Esophagus squamous epithelium (tissue), 5 donors: ENCODE measurements at places on chromosomes 3 and 15.

GRCh38 chr3:155651489-155652218 lies 93.2 kb downstream of the PLCH1 start:
- DNase-seq = no peak

- DNase-seq = no peak
Observed at GRCh38 chr15:56950979-56951378, 32.5 kb downstream of the TCF12 start.

- no peak for DNase-seq
Observed at GRCh38 chr3:45618081-45618509, 23.5 kb downstream of the LIMD1 start.

DNA sequence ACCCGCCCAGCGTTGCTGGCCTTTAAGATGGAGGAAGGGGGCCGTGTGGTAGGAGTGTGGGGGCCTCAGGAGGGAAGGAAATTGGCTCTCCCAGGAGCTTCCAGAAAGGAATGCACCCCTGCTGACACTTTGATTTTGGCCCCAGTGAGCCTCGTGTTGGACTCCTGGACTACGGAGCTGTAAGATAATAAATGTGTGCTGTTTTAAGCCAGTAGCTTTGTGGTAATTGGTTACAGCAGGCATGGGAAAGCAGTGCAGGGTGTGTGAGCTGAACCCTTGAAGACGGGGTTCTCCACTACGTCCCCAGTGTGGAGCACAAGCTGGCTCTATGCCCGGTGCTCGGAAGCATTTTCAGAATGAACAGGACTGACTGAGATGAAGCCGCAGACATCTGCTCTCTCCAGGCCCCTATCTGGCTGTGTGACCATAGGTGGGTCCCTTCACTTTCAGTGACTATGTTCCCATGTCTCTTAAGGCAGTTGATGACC lies 22.9 kb upstream of the CGNL1 start:
- DNase-seq = no peak

GRCh38 chr15:92886042-92886537 lies 14.0 kb upstream of the CHD2 start:
- no peak for DNase-seq

GRCh38 chr3:197003461-197004385 lies 25.9 kb downstream of the MELTF start:
- DNase-seq = no peak

- DNase-seq = no peak
Observed at GRCh38 chr15:90201944-90202375, 830 bp downstream of the SEMA4B start.

DNA sequence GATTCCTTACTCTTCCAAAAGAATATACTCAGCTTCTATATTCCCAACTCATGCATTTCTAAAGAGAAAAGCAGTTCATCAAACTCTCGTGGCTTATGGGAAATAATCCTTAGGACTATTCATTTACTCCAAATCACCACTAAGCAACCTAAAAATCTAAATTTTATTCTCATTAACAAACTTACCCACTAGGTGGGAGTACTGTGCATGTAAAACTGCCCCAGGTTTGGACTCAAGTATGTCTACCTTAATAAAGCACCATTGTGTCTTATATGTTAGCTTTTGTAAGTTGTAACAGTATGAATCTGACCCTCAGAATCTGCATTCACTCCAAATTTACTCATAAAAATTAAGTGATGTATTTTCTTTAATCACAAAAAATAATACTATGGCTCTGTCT lies 25.3 kb downstream of the RAD18 start:
- no peak for DNase-seq

- no peak for DNase-seq
Observed at GRCh38 chr3:188581792-188582191, 427.8 kb downstream of the LPP start.

DNA sequence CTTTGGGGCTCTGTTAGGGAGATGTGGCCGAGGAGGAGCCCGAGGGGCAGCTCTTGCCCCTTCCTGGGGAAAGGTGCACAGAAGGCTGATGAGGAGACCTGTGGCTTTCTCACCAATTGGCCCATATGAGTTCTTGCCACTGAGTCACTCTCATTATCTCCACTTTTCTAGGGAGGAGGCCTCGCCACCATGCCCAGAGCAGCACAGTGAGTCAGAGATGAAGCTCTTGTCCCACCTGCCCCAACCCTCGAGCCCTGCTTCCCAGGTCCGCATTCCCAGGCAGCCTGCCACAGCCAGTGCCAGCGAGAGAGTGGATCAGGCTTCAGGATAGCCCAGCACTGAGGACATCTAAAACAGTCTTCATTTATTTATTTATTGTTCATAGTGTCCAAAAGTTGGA lies 53.5 kb downstream of the AMOTL2 start:
- DNase-seq = no peak

DNA sequence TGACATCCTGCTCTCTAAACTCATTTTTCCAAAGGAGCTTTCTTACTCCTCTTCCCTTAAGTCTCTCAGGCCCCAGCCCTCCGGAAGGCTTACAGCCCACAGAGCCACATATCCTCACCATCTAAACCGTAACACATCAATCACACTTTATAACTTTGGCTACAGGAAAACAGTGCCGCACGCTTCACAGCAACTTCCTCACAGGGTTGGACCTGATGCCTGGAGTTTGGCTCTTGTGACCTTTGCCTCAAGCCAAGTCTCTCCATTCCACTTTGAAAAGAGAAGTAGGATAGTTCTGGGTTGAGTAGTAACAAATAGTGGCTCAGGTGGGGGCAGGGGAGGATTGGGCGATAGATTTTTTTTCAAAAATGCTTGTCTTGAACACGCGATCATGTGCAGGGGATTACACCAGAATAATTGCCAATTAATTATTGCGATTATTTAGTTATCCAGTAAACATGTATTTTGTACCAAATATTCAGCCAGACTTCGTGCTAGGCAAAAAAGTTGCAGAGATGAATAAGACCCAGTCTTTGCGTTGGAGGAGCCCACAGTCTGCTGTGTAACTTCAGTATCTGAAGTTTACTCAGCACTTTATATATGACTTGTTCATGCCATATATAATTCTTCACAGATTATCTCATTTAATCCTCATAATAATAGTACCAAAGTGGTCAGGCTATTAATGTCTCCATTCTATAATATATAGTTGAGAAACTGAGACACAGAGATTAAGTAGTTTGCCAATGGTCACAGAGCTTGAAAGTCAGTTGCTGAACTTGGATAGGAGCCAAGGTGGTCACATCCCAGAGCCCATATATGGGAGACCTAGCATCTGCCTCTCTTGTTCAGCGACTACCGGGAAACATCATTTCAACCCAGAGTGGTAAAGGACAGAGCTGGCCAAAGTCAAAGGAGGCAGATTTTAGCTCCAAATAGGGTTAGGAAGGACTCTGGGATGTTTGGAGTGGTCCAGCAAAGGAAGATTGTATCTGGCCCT lies 2.4 kb upstream of the ETV5 start:
- DNase-seq = no peak

- no peak for DNase-seq
Observed at GRCh38 chr3:197393711-197394110, 95.3 kb upstream of the DLG1 start.

- no peak for DNase-seq
Observed at GRCh38 chr3:58173029-58173668, 37.6 kb downstream of the DNASE1L3 start.

GRCh38 chr15:67825881-67826716 lies 790 bp downstream of the SKOR1 start:
- DNase-seq = no peak

DNA sequence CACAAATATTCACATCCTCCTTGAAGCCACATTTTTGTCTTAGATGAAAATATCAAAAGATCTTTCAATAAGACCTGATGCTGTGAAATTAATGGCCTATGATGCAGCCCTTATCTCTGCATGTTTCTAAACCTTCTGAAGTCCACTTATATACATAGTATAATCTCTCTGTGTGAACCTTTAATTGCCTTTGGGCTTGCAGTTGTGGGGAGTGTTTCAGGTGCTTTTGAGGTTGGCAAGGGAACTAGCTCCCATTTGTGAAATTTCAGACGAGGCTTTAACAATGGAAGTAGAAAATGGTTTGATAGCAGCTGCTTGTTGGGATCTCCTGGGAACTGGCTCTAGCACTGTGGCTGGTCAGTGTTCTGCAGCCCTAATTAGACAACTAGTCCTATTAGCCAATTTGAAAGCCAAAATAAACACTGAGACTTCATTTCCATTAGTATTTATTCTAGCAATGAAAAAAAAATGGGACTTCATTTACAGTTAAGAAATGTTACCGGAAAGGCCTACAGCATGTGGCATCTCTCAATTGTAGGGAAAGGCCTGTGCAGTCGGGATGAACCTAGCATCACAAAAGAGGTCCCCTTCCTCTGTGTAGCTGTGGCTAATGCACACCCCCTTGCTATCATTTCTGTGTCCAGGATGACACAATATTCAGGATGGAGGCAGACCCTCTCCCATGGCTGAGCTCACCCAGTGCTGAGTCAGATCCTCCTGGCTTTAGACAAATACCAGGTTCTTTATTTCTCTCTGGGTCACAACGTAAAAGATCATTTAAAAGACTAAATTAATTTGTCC lies 140.7 kb upstream of the TRIM42 start:
- DNase-seq = no peak

GRCh38 chr3:171383206-171384018 lies 76.8 kb downstream of the TNIK start:
- DNase-seq = no peak

DNA sequence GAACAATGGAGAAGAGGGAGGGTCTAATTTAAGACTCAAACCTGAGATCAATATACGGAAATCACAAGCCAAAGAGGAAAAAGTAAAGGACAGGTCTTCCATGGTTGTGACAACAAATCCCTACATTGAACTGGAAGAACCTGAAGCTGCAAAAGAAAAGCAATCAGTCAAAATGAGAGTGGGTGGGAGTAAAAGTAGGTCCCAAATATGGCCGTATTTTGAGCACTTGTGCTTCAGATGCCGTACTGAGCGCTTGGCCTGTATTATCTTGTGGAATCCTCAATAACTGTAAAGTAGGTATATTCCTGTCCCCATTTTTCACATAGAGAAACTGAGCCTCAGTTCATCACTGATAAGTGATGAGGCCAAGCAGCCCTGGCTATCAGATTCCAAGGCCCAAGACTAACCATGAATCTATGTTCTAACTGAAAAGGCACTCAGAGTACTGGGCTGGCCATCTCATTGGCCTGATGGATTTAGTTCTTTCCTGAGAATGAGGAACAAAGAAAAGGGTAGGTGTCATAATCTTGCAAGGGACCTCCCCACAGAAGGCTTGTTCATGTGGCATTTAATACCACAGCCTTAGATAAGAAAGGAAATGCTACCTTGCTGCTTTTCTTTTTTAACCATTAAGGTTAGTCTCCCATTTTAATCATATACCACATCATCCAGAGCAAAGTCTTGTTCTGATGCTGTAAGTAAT lies 52.5 kb downstream of the LRRN1 start:
- no peak for DNase-seq

DNA sequence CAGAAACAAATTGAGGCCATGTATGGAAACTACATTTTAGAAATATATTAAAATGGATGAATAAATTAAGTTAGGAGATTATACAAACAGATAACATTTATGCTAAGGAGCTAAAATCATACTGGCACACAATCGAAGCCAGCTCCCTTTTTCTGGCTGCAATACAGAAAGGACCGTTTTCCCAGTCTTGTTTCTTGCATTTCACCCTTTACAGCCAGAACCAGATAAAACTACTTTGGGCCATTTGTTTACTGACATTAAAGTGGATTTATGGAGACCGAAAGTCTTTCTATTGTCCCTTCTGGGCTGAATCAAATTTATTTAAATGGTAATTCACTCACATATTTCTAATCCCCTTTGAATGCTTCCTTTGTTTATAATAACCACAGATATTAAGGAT lies 50.1 kb upstream of the CNTN3 start:
- DNase-seq = no peak

DNA sequence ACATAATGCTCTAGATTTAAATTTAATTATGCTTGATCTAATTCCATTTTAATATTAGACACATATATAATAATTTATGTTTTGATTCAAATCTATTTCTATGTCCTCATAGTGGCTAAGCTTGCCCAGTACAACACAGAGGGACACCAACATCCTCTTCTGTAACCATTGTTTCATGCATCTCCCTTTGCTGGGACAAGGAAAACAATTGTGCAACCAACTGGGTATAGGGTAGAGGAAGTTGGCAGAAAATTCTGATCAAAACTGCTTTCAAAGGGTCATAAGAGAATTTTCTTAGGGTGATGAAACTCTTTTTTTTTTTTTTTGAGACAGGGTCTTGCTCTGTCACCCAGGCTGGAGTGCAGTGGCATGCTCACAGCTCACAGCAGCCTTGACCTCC lies 121.4 kb upstream of the SGO1 start:
- DNase-seq = no peak

DNA sequence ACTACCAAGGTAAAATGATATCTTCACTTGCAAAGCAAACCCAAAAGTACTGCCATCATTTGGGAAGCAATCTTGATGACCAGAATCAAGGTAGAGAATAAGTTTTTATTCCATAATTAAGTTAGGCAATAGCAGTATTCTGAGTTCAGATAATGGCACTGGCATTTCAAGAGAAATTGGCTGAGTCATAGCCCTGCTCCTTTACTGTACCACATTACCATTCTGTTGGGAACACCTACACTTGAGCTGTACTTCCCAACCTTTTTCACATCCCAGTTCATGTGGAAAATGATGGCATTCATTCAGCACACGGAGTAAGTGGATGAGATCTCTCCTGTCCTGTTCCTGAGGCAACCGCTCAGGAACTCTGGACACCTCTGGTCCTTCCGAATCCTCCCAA lies 311.6 kb upstream of the TPRG1 start:
- DNase-seq = no peak

DNA sequence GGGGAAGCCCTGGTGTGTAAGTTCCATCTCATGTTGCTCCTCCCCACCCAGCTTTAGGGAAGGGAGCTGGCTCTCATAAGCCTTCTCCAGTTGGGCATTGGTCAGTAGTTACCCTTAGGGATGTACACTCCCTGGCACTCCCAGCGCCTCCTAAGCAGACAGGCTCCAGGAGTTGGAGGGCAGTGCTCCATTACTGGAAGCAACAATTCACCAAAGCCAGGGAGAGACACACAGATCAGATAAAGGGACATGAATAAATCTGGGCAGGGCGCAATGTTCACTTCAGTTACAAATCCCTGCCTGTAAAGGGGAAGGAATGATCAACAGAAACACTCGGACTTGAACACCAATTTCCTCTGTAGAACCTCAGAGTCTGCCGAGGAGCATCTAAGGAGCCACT lies 169.1 kb upstream of the CTNNB1 start:
- no peak for DNase-seq

GRCh38 chr3:5606884-5607472 lies 419.5 kb downstream of the EDEM1 start:
- DNase-seq = no peak

GRCh38 chr3:3365716-3366115 lies 186.2 kb upstream of the CRBN start:
- no peak for DNase-seq
